ENCODE measurements at places on chromosomes 11 and 22.

DNA sequence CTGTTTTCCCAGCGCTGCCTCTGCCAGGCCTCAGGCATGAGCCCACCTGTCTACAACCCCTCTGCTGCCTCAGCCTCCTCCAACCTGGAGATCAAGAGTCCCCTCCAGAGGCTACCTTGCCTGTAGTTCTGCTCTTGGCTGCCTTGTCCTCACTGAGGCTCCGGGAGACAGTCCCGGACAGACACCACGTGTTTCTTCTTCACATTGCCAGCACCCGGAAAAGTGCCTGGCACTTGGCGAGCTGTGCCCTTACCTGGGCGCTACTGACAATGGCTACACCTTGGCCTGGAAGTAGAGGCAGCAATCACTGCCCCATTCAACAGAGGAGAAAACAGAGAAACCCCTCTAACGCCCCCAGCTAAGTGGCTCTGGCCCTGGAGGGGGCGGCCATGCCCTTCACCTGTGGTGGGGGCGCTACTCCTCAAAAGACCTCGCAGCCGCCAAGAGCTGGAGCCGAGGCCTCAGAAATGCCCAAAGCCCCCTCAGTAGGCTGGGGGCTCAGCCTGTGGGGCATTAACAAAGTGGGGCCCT is 3.0 kb upstream of the NAP1L4 start:
- no peak for DNase-seq

DNA sequence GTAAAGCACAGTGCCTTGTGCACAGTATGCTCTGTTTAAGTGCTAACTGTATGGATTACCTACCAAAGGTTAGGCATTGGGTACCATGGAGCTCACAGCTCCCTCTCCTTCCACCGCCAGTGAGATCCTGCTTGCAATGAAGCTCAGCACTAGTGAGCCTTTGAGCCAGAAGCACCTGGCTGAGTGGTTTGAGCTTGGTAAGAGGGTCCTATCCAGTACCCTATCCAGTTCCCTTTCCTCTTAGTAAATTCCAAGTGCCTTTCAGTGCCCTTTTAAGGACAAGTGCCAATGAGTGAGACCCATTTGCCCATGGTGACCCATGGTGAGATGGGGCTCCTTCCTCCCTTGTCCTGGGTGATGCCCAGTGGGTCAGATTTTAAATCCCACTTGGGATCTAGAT is 43.1 kb upstream of the NAV2 start:
- DNase-seq, result no peak

GRCh38 chr11:5671831-5672230 is 13.0 kb downstream of the TRIM5 start:
- no peak for DNase-seq

- peak; percentile 28 for DNase-seq
These were observed 615 bp downstream of the ANO5 start for GRCh38 chr11:22193348-22194051.

DNA sequence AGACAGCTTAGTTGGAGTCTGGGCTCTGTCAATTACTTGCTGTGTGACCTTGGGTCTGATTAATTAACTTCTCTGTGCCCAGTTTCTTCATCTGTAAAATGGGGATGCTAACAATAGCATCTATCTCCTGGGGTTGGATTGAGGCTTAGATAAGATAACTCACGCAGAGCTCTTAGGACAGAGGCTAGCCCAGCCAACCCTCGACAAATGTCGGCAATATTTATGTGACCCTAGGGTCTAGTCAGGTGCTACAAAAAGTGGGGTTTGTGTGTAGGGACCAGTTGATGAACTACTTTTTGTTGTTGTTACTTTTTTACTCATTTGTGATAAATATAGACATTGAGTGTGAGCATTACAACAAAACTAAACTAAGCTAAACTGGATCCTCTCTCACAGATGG is 22.4 kb downstream of the SYT13 start:
- DNase-seq, result no peak

GRCh38 chr11:122981388-122982264 is at the start of gene BSX:
Gene BSX (minus strand): TSS chr11:122981834. CDS start chr11:122981671, 163 bp downstream.
- DNase-seq, result peak; percentile 60

DNA sequence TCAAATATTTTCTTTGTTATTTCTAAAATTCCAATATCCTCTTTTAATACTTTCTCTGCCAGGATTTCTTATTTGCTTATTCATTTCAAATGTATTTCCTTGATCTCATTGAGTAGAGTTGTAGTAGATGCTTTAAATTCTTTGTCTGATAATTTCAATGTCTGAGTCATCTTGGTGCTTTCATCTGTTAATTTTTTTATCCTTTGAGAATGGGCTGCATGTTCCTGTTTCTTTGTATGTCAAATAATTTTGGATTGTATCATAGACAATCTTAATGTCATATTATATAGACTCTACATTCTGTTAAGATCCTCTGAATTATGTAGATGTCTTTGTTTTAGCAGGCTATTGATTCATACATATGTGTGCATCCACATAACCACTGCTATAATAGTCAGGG is 57.5 kb downstream of the MYEOV start:
- DNase-seq, result no peak

DNA sequence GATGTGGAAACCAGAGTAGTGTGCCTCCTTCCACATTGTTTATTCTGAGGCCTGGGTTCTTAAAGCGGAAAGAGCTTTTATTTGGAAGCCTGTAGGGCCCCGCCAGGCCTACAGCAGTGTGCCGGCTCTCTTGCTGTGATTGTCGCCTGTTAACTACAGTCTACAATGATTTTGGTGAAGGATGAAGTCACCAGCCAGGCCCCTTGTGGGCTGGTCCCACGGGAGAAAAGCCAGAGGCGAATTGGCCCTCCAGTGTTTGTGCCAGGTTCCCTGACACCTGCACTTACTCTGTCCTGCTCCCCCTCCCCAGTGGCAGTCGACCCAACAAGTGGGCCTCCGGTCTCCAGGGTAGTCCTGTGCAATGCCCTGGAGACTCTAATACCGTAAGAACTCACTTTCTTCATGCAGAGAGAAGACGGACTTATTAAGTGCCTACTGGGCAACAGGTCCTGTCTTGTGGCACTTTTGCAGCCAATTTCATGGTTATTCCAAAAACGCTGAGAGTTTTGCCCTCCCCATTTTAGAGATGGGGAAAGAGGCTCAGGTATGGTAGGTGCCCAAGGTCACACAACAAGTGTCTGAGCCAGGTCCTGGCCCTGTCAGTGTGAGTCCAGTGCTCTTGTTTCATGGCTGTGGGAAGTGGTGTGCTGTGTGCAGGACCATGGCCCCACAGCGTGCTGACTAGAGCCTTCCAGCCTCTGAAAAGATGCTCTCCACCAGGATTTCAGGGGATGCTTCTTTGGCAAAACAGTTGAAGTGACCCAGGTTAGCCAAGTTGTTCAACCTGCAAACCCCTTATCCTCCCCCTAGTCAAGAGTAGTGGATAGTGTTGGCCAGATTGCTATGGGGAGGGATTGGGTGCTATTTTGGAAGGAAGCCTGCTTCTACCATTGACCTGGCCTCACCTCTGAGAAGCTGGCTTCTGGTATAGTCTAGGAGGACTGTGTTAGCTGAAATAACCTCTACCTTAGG is 1.4 kb downstream of the MICAL2 start:
- no peak for DNase-seq

DNA sequence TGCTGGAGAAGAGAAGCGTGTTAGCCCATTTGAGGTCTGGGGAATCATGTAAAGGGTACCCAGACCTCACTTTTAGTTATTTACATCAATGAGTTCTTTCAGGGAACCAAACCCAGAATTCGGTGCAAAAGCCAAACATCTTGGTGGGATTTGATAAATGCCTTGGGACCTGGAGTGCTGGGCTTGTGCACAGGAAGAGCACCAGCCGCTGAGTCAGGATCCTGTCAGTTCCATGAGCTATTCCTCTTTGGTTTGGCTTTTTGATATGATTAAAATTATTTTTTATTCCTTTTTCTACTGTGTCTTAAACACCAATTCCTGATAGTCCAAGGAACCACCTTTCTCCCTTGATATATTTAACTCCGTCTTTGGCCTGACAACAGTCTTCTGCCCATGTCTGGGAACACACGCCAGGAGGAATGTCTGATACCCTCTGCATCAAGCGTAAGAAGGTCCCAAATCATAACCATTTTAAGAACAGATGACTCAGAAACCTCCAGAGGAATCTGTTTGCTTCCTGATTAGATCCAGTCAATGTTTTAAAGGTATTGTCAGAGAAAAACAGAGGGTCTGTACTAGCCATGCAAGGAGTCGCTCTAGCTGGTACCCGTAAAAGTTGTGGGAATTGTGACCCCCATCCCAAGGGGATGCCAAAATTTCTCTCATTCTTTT is 65.2 kb downstream of the ALX4 start:
- DNase-seq, result no peak

GRCh38 chr22:23274146-23274526 is 93.8 kb downstream of the BCR start:
- DNase-seq, result peak; percentile 80

- no peak for DNase-seq
These were observed 317.9 kb downstream of the TMEM135 start for GRCh38 chr11:87355596-87355995.

GRCh38 chr11:81237139-81237538 is 1496.5 kb downstream of the FAM181B start:
- DNase-seq, result peak; percentile 22

DNA sequence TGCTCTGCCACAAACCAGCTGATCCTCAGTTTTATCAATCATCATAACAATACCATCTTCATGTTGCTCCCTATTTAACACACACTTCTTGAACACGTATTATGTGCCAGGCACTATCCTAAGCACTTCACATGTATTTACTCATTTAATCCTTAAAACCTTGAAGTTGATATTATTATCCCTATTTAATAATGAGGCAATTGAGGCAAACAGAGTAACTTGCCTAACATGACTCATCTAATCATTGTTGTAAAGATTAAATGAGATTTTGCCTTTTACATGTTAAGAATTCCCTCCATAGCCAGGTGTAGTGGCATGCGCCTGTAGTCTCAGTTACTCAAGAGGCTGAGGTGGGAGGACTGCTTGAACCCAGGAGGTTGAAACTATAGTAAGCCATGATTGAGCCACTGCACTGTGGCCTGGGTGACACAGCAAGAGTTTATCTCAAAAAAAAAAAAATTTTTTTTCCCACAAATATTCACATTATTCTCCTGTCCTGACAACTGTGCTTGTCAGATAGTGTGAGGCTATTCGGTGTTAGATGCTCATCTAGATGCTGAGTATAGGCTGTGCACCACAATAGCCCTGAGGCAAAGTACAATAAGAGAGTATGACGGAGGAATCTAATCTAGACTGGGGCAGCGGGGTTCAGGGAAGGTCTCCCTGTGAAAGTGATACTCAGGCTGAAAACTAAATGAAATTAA is 13.4 kb downstream of the CKAP5 start:
- no peak for DNase-seq

- DNase-seq, result no peak
These were observed 41.8 kb upstream of the SCN3B start for GRCh38 chr11:123696183-123696582.

GRCh38 chr11:95584180-95584579 is 205.4 kb downstream of the FAM76B start:
- no peak for DNase-seq

GRCh38 chr11:75797116-75797515 is 17.9 kb upstream of the UVRAG start:
- no peak for DNase-seq

DNA sequence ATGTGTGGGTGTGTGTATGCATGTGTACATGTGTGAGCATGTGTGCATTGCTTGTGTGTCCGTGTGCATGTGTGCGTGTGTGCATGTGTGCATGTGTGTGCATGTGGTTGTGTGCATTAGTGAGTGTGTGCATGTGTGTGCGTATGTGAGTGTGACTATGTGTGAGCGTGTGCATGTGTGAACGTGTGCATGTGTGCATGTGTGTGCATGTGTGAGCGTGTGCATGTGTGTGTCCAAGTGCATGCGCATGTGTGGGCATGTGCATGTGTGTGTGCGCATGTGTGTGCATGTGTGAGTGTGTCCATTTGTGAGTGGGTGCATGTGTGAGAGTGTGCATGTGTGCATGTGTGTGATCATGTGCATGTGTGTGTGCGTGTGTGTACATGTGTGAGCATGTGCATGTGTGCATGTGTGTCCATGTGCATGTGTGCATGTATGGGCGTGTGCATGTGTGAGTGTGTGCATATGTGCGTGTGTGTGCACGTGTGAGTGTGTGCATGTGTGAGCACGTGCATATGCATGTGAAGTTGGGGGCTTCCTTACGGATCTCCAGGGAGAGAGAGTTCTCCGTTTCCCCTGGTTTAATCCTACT is 95.8 kb downstream of the ST3GAL4 start:
- no peak for DNase-seq

DNA sequence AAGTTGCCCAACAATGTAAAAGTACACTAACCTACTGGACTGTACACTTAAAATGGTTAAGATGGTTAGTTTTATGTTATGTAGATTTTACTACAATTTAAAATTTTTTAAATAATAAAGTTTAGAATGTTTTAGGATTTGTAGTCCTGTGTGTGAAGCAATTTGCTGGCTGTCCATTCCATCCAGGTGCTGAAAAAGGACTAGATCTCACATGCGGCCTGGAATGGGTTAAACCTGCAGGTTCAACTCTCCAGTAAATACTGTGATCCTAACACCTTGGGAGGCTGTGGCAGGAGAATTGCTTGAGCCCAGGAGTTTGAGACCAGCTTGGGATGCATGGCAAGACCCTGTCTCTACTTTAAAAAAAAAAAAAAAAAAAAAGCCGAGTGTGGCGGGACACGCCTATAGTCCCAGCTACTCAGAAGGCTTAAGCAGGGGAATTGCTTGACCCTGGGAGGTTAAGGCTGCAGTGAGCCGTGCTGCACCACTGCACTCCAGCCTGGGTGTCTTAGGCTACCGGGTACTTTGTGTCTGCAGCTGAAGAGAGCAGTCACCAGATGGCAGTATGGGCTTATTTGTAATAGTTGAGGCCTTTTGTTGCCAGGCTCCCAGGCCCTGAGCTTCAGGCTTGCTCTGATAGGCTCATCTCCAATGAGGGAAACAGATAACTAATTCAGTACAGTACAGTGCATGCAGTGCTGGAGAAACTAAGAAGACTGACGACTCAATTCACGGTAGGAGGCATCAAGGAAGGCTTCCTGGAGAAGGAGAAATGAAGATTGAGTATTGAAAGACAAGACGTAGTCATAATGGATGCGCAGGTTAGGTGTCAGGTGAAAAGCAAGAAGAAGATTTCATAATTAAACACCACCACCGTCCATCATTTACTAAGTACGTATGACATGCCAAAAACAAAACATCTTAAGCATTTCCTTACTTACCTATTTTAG is 64.7 kb upstream of the ASPHD2 start:
- DNase-seq, result peak; percentile 64

DNA sequence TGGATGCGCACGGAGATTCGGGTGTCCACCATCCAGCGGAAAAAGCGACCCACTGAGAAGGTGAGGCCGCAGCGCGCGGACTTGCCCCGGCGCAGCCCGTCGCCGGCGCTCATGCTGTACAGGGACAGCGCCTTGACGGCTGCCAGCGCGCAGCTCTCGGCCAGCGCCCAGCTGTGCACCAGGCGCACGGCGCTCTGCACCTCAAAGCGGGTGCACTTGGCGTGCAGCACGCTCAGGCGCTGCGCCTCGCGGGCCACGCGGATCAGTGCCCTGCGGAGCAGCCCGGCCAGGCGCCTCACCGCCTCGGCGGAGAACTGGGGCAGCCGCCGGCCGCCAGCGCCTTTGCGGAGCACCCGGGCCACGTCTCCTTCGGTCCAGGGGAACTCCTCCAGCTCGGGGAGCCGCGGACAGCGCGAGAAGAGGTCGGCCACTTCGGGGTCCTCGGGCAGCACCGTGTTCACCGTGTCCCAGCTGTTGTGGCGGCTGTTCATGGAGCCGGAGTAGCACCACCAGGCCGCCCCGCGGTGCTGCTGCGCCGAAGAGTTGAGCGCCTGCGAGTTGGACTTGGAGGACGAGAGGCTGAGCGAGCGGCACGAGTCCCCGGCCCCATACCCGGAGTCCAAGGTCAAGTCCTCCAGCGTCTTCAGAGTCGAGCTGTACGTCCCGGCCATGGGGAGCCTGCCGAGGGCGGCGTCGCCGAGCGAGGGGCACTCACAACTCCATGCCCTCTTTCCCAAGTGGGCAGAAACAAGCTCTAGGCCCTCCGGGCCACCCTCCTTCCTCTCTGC is 703 bp downstream of the ABTB2 start:
- peak; percentile 51 for DNase-seq

All from head of caudate nucleus (tissue), 42 donors.